ENCODE measurements at places on chromosomes 6 and 20.

- DNase-seq, result no peak
Measured at GRCh38 chr6:1906609-1907008, 296.9 kb downstream of the FOXC1 start.

DNA sequence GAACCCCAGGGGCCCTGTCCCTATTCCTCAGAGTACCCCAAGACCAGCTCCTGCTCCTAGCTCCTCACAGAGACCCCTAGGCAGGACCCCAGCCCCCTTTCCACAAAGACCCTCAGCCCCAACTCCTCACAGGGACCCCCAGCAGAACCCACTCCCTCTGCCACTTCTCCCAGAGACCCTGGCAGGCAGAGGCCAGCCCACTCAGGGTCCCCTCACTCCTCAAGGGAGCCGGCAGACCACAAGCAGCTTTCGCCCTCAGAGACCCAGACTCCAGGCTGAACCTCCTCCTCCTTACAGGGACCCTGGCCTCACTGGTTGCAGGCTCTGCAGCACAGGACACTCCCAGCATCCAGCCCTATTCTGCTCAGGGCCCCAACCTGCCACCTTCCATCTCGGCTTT lies 575 bp downstream of the SLC44A4 start:
- DNase-seq, result no peak

DNA sequence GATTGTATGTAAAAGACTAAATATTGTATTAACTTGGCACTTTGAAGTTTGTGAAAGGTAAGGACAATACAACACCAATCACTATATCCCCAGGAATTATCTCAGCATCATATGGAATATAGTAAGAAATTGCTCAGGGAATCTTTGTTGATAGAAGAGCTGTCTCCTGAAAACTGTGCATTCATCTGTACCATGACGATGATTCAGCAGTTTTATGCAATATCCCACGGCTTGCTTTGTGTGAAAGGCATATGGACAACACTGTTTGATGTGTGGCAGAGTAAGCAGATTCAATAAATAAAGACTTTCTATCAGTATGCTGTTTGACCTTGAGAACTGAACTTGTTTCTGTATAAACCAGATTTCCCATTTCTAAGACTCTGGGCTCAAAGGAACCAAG lies 147.5 kb upstream of the PLN start:
- DNase-seq, result no peak

DNA sequence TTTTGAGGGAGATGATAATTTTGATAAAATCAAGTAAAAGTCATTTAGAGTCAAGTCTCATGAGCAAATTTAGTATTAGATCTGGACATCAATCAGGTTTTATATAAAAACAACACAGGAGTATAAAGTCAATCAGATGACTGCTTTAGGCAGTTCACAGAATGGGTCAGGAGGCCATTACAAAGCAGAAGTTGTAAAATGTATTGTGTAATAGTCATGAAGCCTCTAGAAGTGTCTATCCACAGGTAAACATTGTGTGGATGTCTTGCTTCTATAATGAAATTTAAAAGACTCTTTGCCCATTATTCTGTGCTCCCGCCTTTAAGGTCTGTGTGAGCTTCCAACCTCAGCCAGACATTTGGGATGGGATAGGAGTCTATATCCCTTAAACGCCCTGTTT lies 28.8 kb downstream of the MAP7 start:
- no peak for DNase-seq

DNA sequence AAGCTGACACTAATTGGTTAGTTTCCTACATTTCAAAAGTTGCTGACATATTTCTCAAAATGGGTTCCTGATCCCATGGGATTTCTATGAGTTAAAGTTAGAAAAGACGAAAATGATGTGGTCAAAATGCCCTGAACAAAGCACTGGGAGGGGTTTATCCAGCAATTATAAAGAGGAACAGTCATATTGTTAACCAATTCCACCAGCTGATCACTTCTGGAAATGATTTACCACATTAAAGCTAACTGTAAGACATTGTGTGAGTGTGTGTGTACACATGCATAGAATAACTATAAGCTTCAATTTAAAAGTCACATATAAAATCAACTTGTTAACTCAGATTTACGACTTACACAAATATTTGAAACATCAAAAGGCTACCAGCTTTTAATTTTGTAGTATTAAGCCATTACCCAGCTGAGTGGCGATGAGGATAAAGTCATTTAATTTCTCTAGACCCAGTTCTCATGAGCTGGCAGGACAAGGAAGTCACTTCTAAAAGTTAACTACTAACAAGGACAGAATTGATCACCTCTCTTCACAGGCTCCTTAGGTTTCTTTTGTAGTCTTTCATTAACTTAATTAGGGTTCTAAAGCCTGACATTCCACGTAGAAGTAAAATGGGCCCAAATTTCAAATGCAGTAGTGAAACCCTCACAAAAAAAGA lies 40.4 kb downstream of the MAN1A1 start:
- DNase-seq, result no peak

- DNase-seq, result no peak
Measured at GRCh38 chr6:139373928-139374356, 506 bp downstream of the CITED2 start.

DNA sequence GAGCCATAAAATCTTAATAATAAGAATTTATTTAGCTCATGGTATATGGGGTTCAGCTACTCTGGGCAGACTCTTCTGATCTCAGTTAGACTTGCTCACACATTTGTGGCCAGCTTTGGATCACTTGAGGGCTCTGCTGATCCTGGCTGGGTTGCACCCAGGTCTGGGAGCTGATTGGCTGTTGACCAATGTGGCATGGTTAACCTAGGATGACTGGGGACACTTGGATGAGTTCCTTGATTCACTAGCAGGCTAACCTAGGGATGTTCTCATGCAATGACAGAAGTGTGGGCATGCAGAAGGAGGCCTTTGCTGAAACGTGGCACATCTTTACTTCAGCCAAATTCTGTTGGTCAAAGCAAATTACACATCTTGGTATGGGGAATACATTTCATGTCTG lies 569.5 kb downstream of the UTRN start:
- DNase-seq, result no peak

DNA sequence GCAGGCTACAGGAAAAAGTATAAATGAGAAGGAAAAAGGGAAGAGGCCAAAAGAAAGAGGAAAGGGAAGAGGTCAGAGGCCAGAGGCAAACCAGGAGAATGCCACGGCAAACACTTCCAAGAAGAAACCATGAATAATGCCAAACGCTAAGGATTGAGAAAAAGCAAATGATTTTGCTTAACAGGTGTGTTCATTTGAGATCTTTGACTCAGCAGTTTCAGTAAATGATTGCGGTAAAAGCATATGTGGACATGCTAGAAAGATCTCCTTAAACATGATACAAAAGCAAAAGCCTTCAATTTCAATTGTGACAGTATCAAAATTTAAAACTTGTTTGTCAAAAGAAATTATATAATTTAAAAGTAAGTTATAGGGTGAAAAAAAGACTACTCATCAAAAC lies 70.6 kb downstream of the UBE3D start:
- no peak for DNase-seq

GRCh38 chr20:44253528-44253927 lies 6.4 kb downstream of the GDAP1L1 start:
- no peak for DNase-seq

GRCh38 chr6:132140189-132140588 lies 189.0 kb upstream of the CCN2 start:
- no peak for DNase-seq

- DNase-seq, result no peak
Measured at GRCh38 chr6:43150051-43150751, 20.9 kb upstream of the SRF start.

GRCh38 chr6:1864496-1864895 lies 254.8 kb downstream of the FOXC1 start:
- no peak for DNase-seq

- no peak for DNase-seq
Measured at GRCh38 chr20:48163505-48163904, 378.2 kb upstream of the SULF2 start.

- no peak for DNase-seq
Measured at GRCh38 chr6:160051390-160051789, 70.2 kb upstream of the SLC22A1 start.

- DNase-seq, result no peak
Measured at GRCh38 chr20:54305421-54305820, 97.5 kb downstream of the PFDN4 start.

- no peak for DNase-seq
Measured at GRCh38 chr20:35283441-35284266, 918 bp downstream of the EIF6 start.

- no peak for DNase-seq
Measured at GRCh38 chr6:25172819-25173218, 106.4 kb upstream of the CARMIL1 start.

DNA sequence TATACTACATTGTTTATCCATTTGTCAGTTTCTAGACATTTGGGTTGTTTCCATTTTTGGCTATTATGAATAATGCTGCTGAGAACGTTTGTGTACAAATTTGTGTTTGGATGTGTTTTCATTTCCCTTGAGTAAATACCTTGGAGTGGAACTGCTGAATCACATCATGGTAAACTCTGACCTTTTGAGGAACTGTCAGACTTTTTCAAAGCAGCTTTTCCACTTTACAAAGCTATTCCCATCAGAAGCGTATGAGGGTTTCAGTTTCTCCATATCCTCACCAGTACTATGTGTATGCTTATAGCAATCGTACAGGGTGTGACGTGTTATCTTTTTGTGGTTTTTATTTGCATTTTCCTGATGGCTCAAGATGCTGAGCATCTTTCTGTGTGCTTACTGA lies 103.7 kb downstream of the MYO6 start:
- no peak for DNase-seq

- no peak for DNase-seq
Measured at GRCh38 chr6:129314575-129314974, 395.4 kb downstream of the ARHGAP18 start.

- DNase-seq, result no peak
Measured at GRCh38 chr6:107932580-107932979, 25.4 kb downstream of the SEC63 start.
